NCI-H1694 treated with DMSO at 0.1 percent for 48 hours (cell line): ENCODE measurements at places on chromosomes 7 and 10.

- DNase-seq = no peak
Observed at GRCh38 chr10:63603709-63604445, 82.7 kb downstream of the REEP3 start.

GRCh38 chr10:106996510-106996909, 168.0 kb downstream of the SORCS1 start:
- no peak for DNase-seq

- DNase-seq = no peak
Observed at GRCh38 chr10:51215951-51216834, 141.9 kb downstream of the PRKG1 start.

- DNase-seq = no peak
Observed at GRCh38 chr7:97693586-97693985, 38.3 kb upstream of the TAC1 start.

- no peak for DNase-seq
Observed at GRCh38 chr7:112082306-112082705, 123.9 kb downstream of the DOCK4 start.
